ENCODE measurements at places on chromosomes 4 and X. TPM values are rescaled to one million over a fixed set of nuclear protein-coding genes. Genes with fewer than 3 reads are reported as not detected.

The FMR1NB gene
- not detected for polyA plus RNA-seq

The IL1RAPL1 gene
- polyA plus RNA-seq, result not detected

GRCh38 chrX:68059469-68059868 is 373.8 kb downstream of the OPHN1 start:
- no peaks in the 10 kb centered on the region for H3K4me1 ChIP-seq
- no peaks in the 10 kb centered on the region for H3K27me3 ChIP-seq
- H3K27ac ChIP-seq, result no peak overlapping the region
- H3K36me3 ChIP-seq, result no peaks in the 10 kb centered on the region

- DNase-seq, result no peak
- peaks cover 6% of the 10 kb centered on the region for H3K27me3 ChIP-seq
- no peaks in the 10 kb centered on the region for H3K4me1 ChIP-seq
- no peak overlapping the region for H3K4me3 ChIP-seq
Observed at GRCh38 chr4:26000274-26000950, 86.4 kb downstream of the SMIM20 start.

DNA sequence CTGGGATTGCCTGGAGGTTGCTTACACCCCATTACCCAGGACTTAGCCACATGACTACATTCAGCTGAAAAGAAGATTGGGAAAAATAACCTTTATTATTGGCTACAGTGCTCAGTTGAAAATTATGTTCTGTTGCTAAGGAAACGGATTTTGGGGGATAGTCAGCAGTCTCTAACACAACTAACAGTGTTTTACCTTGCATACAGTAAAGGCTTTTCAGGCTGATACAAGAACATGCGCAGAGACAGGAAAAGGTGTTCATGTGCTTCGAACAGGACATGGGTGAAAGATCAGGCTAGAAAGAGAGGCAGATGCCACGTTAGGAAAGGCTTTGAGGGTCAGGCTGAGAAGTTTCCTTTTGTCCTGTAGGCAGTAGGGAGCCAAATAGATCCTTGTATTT is 14.8 kb upstream of the RHOH start:
- no peaks in the 10 kb centered on the region for H3K4me1 ChIP-seq
- H3K27me3 ChIP-seq, result no peaks in the 10 kb centered on the region
- H3K36me3 ChIP-seq, result no peaks in the 10 kb centered on the region
- DNase-seq, result no peak

DNA sequence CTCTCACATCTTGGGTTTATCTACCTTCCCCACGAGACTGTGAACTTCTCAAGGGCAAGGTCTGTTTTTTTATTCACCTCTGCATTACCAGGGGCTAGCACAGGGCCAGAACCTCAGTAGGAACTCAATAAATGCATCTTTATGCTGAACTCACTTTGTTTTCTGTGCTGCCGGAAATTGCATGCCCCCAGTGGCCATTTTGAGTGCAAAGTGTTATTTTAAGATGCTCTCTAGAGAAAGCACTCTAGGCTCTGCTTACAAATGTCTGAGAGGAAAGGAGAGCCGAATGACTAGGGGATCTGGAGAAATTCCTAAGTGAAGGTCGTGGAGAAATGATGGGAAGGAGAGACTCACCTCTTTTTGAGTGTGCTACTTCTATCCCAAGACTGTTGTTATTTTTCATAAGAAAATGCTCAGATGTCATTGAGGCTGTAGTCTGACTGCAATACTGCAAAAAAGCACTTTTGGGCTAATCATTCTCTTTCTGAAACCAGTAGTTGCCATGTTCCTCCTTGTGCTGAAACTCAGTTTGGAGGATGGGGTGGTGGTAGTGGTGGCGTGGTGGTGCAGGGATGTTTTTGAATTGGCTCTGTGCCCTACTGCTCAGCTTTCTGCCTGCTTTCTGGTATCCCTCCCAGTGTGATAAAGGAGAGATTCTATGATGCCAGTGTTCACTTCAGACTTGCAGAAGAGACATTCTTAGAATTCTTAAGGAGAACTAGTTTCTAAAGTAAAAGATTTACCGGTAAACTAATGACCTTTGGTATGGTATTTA is 41.3 kb downstream of the DOCK11 start:
- H3K36me3 ChIP-seq, result no peaks in the 10 kb centered on the region
- no peaks in the 10 kb centered on the region for H3K4me1 ChIP-seq
- peak; percentile 2 for DNase-seq

- no peaks in the 10 kb centered on the region for H3K4me1 ChIP-seq
- peaks cover 4% of the 10 kb centered on the region for H3K27me3 ChIP-seq
- no peaks in the 10 kb centered on the region for H3K36me3 ChIP-seq
Observed at GRCh38 chrX:44392767-44393166, 49.3 kb upstream of the EFHC2 start.

DNA sequence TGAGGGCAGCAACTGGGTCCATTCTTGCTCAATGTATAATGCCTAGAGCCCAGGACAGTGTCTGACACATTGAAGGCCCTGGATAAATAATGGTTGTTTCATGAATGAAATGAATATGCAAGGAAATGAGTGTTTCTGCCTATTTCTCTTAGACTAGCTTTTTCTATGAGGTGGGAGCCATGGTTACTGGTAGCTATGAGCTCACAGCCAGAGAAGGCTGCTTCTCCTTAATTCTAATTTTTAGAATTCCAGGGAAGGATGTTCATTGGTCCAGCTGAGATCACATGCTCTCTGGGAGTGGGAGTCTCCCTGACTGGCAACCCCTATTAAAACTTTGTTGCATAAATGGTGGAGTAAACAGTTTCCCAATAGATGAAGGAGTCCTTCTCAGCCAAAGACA is 9.7 kb upstream of the DCUN1D4 start:
- DNase-seq, result no peak
- no peak overlapping the region for H3K4me3 ChIP-seq
- H3K36me3 ChIP-seq, result no peaks in the 10 kb centered on the region
- H3K4me1 ChIP-seq, result no peaks in the 10 kb centered on the region

GRCh38 chrX:136112778-136113177 is 34.6 kb upstream of the FHL1 start:
- no peaks in the 10 kb centered on the region for H3K36me3 ChIP-seq
- no peaks in the 10 kb centered on the region for H3K4me1 ChIP-seq

GRCh38 chr4:121720109-121720508 is 23.3 kb upstream of the ANXA5 start:
- no peaks in the 10 kb centered on the region for H3K36me3 ChIP-seq
- H3K4me3 ChIP-seq, result no peak overlapping the region
- no peak overlapping the region for H3K27ac ChIP-seq
- no peak for DNase-seq
- H3K4me1 ChIP-seq, result no peaks in the 10 kb centered on the region

DNA sequence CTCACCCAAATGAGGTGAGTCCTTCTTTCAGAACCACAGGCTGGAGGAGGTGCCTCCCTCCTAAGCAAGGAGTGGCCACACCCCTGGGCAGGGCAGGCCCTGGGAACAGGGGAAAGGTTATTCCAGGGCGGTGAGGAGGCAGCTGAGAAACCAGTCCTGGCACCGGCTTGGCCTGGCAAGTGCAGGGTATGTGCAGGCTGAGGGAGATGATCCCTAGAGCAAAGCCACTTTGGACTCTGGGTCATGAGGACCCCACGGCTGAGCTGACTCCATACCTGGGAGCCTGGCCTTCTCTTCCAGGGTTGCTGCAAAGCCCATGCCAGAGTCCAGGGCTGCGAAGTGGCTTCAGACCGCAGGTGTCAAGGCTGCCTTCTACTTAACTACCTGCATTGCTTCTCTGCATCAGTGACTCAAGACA is 49.5 kb upstream of the HELT start:
- H3K4me3 ChIP-seq, result no peak overlapping the region
- no peaks in the 10 kb centered on the region for H3K36me3 ChIP-seq
- H3K27ac ChIP-seq, result no peak overlapping the region
- H3K4me1 ChIP-seq, result no peaks in the 10 kb centered on the region

DNA sequence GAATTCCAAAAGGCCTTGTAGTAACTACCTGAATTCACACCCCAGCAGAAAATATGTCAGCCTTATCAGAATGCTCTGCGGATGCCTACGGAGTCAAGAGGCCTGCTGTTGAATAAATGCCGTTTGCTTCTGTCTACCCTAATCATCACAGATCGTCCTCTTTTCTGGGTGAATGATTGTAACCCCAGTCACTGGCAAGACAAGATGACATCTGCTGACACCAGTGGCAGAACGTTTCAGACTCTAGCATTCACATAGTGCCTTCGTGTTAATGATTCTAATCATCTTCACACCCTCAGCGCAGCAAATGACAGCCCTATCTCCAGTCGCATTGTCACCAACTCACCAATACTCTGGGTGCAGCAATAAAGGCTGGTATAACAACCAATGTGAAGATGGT is 89.1 kb upstream of the MAP3K15 start:
- no peaks in the 10 kb centered on the region for H3K36me3 ChIP-seq
- DNase-seq, result no peak
- no peak overlapping the region for H3K27ac ChIP-seq
- no peaks in the 10 kb centered on the region for H3K4me1 ChIP-seq

Measured in adrenal gland (tissue), 19 donors.